B cell (primary cell): ENCODE measurements at places on chromosomes 5 and 9. TPM values are rescaled to one million over a fixed set of nuclear protein-coding genes. Genes with fewer than 3 reads are reported as not detected.

GRCh38 chr9:10168241-10168640, 444.6 kb downstream of the PTPRD start:
- DNase-seq: no peak

RNF183 gene
- 0.39 TPM in 1 of 2 replicates, not detected in the other for total RNA-seq

DNA sequence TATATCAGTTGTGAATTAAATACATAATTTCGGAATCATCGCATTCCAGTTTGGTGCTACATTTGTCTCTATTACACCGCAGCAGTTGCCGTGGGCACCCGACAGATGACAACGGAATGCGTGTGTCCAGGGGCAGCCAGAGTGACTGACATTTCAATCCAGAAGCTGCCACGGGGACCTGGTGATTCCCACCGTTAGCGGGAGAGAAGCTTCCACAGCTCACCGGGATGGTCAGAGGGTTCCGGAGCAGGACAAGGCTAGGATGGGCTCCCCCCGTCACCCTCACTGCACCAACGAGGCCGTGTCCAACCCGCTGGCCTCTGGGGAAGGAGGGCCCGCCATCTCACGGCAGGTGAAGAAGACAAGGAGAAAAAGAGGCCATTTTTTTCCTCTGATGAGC, 86.8 kb downstream of the GTF3C4 start:
- no peak for DNase-seq

ENTREP1 gene
- not detected in 2 replicates for total RNA-seq

DNA sequence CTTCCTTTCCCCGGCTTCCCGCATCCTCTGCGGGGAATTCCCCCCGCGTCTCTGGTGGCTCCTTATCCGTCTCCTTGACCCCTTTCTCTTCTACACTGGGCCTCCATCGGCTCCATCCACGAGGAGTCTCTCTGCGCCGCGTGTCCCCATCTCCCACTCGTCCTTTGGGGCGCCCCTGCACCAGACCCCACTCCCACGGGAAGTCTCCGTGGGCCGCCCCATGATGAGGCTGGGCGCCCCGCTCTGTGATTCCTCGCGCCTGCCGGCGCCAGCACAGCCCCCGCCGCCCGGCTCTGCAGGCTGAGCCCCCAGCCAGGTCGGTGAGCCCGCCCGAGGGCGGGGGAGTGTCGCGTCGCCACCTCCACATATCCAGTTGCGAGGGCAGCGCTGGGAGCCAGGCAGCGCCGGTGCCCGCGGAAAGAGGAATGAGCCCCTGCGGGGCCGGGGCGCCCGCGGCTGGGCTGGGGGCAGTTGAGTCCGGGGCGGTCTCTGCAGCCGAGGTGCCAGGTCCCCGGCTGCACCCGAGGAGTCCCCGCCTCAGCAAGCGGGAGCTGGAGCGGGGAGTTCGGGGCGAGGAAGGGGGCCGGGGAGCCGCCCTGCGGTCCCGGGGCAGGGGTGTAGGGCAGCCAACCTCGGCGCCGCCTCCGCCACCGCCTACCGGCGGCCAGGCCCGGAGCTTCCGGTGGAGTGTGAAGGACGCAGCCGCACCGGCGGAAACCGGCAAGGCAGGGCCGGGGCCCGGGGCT, 2.1 kb upstream of the TRAF1 start:
- DNase-seq: peak; percentile 83

GRCh38 chr9:77018058-77018968, 1.1 kb upstream of the FOXB2 start:
- DNase-seq: peak; percentile 9

DNA sequence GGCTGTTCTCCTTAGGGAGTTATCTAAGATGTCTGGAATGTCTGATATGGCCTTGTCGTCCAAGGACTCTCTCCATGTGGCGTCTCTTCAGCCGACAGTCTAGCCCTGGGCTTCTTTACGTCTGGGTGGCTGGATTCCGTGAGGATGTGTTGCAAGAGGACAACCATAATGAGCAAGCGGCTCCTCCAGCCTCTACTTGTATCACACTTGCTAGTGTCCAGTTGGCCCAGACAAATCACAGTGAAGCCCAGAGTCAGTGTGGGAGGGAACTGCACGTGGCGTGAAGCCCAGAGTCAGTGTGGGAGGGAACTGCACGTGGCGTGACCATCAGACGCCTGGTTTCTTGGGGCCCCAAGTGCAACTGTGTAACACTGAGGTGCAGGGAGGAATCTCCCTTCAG, 61.1 kb downstream of the COL23A1 start:
- no peak for DNase-seq

DNA sequence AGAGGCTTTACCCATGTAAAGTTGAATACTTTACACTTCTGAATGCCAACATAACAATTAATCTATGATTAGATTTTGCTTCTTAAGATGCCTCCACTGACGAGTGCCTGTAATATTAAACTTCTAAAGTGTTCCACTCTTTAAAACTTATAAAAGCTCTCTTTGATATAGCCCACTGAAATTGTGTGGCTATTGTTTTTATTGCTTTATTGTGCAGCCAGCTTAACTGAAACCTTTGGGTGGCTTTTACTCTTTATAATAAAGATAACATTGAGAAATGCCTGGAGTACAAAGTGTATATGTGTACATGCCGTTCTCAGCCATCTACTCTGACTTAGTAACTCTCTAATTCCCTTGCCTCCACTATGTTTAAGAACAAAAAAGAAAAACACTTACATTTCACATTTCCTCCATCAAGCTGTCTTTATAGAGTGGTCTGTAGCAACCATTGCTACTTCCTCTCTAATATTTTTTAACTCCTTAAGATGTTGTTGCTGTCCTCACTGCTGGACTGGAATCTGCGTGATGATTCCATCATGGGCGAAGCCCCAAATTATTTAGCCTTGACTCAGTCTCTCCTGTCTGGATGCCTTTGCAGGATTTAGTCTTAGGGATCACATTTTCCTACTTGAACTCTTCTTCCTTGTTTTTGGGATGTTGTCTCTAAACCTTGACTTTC, 9.1 kb downstream of the PIK3R1 start:
- no peak for DNase-seq

DNA sequence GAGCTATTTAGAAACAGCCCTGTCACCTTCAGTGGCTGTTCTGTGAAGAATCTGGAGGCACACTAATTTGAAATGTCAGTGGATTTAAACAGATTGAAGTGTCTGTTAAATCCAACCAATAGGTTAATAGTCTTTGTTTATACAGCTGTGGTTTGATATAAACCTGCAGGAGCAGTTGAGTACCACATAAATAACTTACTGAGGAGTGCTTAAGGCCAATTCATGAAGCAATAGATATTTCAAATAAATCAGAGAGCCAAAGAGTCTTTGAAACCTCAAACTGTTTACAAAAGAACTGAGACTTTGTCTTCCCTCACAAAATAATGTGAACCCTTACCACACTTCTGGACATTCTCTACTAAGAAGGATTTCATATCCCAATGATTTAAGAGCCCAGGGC, 111.9 kb downstream of the FEM1C start:
- no peak for DNase-seq

GRCh38 chr9:6620353-6620752, 25.2 kb downstream of the GLDC start:
- DNase-seq: no peak

- DNase-seq: no peak
These were observed 1.1 kb upstream of the OTULINL start for GRCh38 chr5:14580398-14581034.

PCDHB11 gene
- not detected in 2 replicates for total RNA-seq

INSL4 gene
- not detected in 2 replicates for total RNA-seq

DNA sequence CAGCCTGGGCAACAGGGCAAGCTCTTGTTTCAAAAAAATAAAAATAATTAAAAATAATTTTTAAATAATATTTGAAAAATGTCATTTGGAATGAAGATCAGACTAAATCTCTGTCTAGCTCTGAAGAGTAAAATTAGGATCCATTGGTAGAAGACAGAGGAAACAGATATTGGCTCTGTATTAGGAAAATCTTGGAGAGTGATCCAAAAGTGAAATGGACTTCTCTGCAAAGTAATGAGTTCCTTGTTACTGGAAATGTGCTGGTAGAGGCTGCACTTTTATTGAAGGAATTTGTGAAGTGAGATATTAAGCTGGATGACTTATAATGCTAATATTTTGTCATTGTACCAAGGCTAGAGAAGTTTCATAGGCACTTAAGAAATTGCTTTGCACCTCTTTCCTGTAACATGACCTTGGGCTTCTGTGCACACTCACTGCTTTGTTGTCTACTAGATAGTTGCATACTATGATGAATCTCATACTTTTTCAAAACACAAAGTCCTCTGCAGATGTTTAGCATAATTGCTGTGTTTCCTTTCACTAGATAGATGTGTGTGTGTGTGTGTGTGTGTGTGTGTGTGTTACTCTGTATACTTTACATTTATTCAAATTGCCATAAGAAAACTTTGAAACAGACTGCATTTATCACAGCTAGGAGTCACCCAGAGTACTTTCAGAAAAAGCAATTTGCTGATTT, 13.1 kb downstream of the THBS4 start:
- no peak for DNase-seq

INVS gene
- total RNA-seq: 34.6 and 37.0 TPM in 2 replicates

BNC2 gene
- total RNA-seq: not detected in 2 replicates
